Urinary bladder (tissue), 4 donors: ENCODE measurements at places on chromosomes 6 and 20.

DNA sequence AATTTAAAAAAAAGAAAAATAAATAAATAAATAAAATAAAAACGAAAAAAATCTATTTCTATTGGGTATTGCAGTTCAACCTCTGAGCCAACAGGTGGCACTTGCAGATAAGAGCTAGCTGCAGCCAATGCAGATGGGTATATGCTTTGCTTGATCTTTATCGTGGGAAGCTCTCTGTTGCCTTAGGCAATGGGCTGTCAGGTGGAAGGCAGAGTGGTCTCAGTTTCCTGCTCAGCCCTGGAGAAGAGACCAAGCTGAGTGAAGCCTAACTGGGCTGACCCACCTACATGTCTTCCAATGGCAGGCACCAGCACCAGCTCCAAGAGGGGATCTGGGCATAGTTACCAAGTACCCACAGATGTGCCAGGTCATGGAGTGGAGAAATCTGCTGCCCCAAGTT, 95.0 kb downstream of the AK9 start:
- DNase-seq: no peak

DNA sequence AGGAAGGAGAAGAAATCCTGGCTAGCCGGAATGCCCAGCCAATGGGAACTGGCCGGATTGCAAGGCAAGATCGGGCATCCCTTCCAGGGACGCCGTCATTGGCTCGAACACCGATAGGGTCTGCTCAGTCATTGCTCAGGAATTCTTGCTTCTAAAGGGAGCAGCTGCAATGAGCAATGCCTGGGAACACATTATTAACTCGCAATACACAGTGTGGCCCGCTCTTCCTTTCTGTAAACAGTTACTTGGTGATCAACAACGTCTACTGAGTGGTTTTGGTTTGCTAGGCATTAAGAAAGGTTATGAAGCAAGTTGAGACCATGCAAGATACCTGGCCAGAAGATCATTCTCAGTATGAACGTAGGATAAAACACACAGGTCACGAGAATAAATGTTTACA, 165.4 kb upstream of the CITED2 start:
- DNase-seq: no peak

DNA sequence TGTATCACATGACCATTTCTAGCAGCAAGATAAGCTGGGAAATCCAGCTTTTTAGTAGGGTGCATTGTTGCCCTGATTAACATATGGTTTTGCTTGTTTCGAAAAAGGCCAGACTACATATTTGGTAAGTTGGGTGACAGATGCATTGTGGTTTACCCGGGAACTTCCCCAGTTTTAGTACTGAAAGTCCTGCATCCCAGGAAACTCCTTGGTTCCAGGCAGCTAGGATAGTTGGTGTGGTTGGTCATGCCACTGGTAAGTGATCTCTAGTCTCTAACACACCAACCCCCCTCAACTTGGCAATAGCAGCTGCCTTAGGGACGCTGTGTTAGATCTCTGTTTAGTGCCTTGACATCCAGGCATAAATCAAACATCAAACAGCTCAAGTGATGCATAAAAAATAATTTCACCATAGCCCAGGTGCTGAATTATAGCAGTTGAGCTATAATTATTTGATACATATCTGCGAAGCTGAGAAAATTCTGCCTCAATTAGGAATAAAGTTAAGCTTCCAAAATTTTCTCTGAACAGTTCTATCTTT, 216.5 kb downstream of the TFAP2C start:
- DNase-seq: no peak

DNA sequence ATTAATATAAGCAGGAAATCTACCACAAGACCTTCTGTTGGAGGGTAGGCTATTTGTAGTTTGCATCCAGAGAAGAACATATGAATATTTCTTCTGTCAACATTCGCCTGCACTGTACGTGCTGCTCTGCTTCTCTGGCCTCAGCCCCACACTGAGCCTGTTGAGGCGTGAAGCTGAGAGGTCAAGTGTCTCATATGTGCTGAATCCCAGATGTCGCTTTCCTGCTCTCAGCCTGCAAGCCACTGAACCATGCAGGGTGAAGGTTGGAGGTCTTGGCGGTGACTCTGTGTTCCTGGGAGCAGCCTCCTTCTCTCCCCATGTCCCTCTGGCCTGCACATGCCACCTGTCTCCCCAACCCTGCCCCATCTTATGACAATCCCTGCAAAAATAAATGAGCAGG, 83.6 kb downstream of the TMEM170B start:
- no peak for DNase-seq

GRCh38 chr20:24406251-24406650, 63.2 kb upstream of the SYNDIG1 start:
- DNase-seq: no peak

DNA sequence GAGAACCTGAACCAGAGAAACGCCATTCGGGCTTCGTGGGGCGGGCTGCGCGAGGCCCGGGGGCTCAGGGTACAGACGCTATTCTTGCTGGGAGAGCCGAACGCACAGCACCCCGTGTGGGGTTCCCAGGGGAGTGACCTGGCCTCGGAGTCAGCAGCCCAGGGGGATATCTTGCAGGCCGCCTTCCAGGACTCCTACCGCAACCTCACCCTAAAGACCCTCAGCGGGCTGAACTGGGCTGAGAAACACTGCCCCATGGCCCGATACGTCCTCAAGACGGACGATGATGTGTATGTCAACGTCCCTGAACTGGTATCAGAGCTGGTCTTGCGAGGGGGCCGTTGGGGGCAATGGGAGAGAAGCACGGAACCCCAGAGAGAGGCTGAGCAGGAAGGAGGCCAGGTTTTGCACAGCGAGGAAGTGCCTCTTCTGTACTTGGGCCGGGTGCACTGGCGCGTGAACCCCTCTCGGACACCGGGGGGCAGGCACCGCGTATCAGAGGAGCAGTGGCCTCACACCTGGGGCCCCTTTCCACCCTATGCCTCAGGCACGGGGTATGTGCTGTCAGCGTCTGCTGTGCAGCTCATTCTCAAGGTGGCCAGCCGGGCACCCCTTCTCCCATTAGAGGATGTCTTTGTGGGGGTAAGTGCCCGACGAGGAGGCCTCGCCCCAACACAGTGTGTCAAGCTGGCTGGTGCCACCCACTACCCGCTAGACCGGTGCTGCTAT, 904 bp downstream of the B3GALT4 start:
- no peak for DNase-seq

DNA sequence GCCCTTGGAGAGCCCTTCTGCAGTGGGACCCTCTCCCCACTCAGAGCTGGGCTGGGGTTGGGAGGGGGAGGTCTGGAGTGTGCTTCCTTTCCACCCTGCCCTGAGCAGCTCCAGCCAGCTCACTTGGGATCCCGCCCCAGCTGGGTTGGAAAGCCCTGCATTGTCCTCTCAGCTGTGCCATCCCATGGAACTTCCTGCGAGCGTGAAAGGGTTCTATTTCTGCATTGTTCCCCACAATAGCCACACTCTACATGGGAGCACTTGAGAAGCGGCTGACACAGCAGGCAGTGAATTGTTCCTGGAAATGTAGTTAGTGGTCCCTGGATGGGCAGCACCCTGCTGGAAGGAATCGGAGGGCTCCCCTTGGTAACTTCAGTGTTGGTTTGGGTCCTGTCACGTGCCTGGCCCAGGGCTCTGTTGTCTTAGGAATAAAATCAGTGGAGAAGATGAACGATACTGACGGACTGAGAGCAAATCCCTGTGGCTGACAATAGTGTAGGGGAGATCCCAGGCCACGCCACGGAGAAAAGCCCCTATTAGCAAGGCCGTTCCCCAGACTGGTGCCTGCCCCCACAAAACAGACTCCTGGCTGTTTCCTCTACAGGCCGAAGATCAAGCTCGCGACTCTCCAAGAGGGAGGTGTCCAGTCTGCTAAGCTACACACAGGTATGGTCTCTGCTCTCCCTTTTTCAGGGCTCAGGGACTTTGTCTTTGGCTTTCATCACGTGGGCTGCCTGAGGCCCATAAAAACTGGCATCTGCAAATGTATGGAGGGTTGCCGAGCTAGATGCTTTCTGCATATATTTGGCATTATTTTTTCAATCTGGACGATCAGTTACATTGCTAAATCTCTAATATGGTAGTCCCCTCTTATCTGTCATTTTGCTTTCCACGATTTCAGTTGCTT, 18.8 kb downstream of the DNMT3B start:
- DNase-seq: no peak

GRCh38 chr6:104771258-104771832, 88.4 kb downstream of the HACE1 start:
- peak; percentile 18 for DNase-seq

DNA sequence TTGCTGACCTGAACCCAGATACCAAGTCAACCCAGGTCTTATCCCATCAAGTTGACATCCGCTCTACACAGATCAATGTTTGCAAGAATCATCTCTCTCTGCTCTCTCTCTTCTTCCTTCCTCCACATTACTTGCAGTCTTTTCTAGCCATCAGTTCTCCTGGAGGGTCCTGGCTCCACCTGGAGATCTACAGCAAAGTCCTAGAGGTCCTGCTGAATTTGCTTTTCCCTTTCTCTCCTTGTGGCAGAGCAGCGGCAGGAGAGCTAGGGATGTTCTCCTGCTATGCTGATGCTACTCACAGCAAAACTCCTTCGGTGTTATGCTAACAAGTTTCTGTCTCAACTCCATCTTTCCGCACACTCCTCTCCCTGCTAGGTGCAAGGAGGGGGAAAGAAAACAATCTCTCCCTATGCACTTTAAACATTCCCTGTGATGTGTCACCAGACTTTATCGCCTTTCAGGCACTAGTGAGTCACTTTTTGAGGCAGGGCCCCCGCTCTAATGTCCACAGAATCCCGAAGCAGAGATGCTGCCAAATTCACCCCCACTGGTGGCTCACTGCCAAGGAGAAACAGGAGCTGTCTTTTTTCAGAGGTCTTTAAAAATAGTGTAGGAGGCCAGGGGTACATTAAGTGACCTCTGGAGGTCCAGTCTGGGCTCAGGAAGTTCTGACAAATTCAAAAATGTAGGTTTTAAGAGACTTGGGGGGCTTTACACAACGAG, 62.6 kb downstream of the FAM50B start:
- DNase-seq: no peak

- DNase-seq: no peak
Measured at GRCh38 chr6:142561511-142562265, 259.9 kb downstream of the ADGRG6 start.

GRCh38 chr6:139430899-139431601, 56.6 kb upstream of the CITED2 start:
- no peak for DNase-seq

GRCh38 chr6:33856655-33857054, 52.9 kb upstream of the MLN start:
- no peak for DNase-seq

- no peak for DNase-seq
Measured at GRCh38 chr20:49268600-49269365, 9.1 kb downstream of the ZNFX1 start.

DNA sequence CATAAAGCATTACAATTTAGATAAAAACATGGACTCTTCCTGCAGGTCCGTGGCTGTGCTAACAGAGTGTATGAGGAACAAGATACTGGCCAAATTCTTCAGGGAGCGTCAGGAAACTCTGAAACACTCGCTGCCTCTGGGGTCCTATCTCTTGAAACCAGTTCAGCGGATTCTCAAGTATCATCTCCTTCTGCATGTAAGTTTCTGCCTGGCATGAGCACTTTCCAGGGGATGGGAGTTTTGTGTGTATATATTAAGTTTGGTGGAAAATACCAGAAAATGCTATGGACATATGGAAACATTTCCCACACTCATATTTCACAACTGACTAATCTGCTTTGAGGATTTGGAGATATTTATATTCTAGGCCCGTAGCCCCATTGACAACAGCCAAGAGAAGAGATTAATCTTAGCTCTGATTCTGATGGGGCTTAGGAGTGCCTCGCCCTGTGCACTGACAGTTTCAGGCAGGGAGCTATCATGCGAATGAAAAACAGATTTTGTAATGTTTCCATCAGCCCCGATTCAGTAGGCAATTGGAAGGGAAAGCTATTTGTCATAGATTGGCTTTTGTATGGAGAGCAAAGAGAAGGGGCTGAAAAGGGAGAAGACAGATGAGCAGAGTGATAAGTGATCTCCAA, 64.7 kb upstream of the MTHFD1L start:
- DNase-seq: no peak

DNA sequence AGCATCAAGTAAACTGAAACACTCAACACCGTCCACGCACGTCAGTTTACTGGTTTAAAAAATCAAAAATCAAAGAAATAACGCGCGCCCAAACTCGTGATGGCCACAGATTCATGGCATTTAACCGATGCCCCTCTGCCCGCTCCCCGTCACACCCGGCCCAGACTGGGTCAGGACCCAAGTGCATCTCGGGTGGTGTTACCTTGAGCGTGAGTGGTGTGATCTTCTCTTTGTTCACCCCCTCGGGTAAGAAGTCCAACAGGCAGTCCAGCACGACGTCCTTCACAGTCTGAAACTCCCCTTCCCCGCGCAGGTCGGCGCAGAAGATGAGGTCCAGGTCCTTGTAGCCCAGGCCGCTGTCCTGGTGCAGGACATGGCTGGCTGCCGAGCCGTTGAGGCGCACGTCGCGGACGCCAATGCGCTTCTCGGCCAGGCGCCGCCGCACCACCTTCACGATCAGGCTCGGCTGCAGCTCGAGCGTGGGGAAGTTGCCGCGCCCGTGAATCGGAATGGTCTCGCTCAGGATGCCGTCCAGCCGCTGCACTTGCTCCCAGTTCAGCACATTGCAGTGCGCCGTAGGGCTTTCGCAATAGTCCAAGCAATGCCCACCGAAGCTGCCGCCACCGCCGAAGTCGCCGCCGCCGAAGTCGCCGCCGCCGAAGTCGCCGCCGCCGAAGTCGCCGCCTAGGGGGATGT, 945 bp downstream of the TENT5A start:
- DNase-seq: no peak

DNA sequence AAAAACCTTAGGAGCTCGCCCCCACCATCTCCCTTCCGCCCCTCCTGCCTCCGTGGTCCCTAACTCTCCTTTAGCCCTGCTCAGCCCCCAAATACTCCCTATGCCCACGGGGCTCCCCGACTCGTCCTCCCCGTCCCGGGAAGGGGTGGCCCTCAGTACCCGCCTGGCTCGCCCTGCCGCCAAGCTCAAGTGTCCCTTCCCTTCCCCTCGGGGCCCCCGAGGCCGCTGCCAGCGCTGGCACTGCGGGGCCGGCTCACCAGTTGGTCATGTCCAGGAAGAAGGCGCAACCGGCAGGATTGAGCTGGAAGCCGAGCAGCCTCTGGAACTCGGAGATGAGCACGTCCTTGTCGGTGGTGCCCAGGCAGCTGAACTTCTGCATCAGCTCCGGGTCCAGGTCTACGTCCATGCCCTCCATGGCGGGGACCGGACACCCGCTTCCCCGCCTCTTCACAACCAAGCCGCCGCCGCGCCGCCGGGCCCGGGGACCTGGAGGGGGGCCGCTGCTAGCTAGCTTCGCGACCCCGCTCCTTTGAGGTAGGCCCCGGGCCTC, 303 bp downstream of the ILRUN start:
- DNase-seq: no peak

DNA sequence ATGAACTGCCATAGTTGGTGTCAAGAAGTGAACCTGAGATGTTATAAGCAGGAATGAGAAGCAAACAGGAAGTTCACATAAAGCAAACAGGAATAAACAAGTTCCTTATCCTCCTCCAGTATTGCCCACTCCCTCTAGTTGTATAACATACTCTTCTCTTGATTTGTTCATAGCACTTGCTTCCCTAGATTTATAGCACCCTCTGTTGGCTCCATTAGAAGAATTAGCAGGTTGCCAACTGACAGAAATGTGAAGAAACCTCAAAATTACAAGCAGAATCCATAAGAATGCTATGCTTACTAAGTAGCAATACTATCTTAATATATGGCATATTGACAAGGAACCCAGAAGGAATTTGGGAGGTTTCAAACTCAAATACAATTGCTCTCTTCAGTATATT, 195.4 kb downstream of the TBX18 start:
- DNase-seq: no peak

- no peak for DNase-seq
Measured at GRCh38 chr20:20759132-20759531, 46.7 kb upstream of the RALGAPA2 start.
